Inflammatory macrophage treated with lipopolysaccharide for 1 hour (primary cell): ENCODE measurements at places on chromosomes 5 and 9.

GRCh38 chr5:31614151-31615020, 24.5 kb upstream of the PDZD2 start:
- DNase-seq = no peak

- no peak for DNase-seq
Measured at GRCh38 chr9:117714282-117714681, 10.1 kb downstream of the TLR4 start.

- DNase-seq = no peak
Measured at GRCh38 chr9:83649515-83649914, 26.6 kb downstream of the IDNK start.

DNA sequence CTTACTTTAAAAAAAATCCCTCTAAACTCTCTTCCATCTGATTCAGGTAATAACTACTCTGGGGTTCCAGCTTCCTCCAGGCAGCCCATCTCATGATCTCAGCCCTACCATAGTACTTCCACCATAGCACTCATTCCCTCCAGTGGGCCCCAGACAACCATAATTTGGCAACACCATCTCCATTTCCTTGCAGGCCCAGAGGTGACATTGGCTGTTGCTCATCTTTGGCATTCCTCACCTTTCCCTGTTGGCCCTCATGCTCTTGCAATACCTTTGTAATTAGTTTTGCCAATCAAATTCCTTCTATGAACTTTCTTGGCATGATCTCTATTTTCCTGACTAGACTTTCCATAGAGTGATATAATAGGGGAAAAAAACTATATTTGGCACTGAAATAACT, 60.1 kb downstream of the TAF11L14 start:
- no peak for DNase-seq
